ENCODE measurements at places on chromosomes 12 and 14.

GRCh38 chr12:69985656-69986055, 160.6 kb downstream of the MYRFL start:
- DNase-seq: no peak

GRCh38 chr12:109084425-109084824, 8.8 kb downstream of the ALKBH2 start:
- DNase-seq: no peak

- DNase-seq: no peak
Measured at GRCh38 chr12:116996621-116997020, 85.9 kb downstream of the FBXW8 start.

- DNase-seq: no peak
Measured at GRCh38 chr14:93114068-93114710, 1.5 kb downstream of the ITPK1 start.
